HuH-7.5 (cell line): ENCODE measurements at places on chromosomes 13 and 19.
A peak's percentile ranks its signal among the peaks of the same experiment; 100 is the strongest.

DNA sequence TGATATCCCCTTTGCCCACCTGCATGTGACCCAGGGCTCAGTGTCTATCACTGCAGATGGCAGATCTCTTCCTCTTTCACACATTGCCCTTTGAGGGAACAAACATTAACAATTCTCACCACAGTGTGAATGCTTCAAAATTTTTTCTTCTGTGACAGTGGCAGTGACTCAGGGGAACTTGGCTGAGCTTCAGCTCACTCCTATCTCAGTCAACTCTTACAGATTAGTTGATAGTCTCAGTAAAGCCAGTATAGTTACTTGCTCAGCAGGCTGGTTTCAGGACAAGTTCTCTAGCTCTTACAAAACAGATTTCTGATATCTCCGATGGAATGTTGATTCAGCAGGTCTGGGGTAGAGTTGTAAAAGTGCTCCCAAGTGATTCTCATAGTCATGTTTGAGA, 166.9 kb downstream of the DLEU7 start:
- no peak for DNase-seq

- DNase-seq, result no peak
These were observed 22.6 kb downstream of the NOSIP start for GRCh38 chr19:49557641-49558325.

GRCh38 chr19:30430206-30430734, 58.1 kb downstream of the ZNF536 start:
- DNase-seq, result no peak

GRCh38 chr19:49458567-49458903, 5.5 kb downstream of the ALDH16A1 start:
- no peak for DNase-seq

GRCh38 chr13:33352526-33352925, 67.0 kb upstream of the STARD13 start:
- DNase-seq, result no peak

- DNase-seq, result peak; percentile 68
These were observed 73.8 kb downstream of the MAP4K1 start for GRCh38 chr19:38543807-38544568.

DNA sequence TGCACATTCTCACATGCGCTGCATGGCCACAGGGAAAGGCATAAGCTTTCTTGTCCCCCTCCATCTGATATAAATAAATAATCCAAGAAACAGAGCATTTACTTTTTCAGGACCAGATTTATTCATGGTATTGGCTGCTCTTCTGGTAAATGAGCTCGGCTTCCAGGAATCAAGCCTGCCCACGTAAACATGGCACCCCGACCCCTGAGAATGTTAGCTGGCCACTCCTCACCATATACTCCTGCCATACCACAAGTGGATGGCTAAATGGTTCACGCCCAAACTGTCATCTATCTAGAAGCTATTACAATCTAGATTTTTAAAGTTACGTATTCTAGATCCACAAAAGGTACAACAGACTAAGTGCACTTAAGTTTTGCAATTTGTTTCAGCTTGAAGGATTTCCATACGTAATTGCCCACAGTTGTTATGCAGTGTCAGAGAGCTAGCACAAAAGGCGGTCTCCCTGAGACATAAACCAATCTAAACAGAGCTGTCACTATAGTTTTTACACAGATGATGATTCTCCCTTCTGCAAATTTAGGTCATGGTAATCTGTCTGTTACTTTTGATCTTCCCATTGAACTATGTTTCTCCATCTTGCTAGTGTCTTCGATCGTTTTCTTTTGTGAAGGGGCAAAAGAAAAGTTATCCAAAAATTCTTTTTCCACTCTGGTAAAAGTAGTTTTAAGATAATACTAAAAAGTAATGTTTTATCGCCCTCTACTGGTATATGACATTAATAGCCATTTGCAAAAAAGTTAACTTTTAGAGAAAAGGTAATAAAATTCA, 16.2 kb upstream of the FOXO1 start:
- DNase-seq, result no peak

GRCh38 chr13:110616103-110617101, 1.1 kb downstream of the NAXD start:
- DNase-seq, result no peak

DNA sequence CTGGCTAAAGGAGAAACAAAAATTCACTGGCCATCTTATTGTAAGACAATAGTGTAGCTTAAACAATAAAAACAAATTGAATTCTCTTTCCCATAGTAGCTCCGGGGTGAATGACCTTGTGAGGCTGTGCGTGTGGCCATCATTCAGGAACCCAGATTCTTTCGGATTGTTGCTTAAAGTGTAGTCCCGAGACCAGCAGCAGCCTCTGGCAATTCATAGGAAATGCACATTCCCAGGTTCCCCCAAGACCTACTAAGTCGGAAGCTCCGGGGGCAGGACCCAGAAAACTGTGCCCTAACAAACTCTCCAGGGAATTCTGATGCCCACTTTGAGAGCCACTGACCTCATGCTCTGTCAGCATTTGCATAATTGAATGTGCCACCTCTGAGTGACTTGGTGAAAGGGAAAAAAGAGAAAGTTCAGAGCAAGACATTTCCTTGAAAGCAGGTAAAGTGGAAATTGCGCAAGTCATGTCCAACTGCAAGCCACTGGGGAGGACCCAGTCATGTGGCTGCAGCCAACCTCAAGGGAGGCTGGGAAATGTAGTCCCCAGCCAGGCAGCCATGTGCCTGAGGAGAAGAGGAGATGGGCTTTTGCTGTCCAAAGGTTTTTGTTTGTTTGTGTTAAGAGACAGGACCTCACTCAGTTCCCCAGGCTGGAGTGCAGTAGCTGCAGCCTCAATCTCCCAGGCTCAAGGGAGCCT, 50.7 kb upstream of the PNMA8B start:
- DNase-seq, result peak; percentile 60

DNA sequence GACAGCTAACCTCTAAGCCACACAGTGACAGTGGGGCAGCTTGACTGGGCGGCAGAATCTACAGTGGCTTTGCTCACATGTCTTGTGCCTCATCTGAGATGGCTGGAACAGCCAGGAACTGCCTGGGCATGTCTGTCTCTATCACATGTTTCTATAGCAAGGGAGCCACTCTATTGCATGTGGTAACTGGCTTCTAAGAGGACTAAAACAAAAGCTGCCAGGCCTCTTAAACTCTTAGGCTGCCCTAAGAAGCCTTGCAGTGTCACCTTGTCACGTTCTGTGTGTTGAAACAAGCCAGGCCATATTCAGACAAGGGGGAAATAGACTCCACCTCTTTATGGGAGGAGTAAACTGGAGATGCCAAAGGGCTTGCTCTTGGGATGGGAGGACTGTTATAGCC, 122.9 kb upstream of the MAB21L1 start:
- DNase-seq, result no peak

DNA sequence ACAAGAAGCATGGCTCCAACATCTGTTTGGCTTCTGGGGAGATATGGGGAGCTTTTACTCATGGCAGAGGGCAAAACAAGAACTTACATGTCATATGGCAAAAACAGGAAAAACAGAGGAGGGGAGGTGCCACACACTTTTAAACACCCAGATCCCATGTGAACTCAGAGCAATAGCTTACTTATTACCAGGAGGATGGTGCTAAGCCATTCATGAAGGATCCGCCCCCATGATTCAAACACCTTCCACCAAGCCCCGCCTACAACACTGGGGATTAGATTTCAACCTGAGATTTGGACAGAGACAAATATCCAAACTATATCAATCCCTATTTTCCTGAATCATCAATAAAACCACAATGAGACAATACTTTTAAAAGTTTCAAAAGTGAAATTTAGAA, 712.1 kb downstream of the PCDH9 start:
- no peak for DNase-seq

GRCh38 chr19:45670670-45671453, 2.8 kb downstream of the GIPR start:
- peak; percentile 70 for DNase-seq

DNA sequence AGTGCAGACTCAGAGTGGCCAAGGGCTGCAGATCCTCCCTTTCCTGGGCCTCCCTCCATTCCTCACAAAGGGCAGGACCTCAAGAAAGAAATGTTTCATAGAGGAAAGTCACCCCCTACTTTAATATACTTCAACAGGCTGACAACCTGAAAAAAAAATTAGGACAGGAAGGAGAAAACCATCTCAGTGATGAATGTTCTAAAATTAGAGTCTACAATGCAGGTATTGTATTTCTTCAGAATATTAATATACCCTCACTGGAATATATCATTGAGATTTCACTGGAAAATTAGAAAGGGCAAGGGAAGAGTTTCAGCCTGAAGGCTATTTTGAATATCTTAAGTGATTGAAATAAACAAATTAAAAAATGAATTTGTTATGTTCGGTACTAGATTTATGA, 176.9 kb downstream of the DNAJC15 start:
- DNase-seq, result no peak

GRCh38 chr19:10964903-10965302, 4.1 kb downstream of the SMARCA4 start:
- DNase-seq, result no peak

DNA sequence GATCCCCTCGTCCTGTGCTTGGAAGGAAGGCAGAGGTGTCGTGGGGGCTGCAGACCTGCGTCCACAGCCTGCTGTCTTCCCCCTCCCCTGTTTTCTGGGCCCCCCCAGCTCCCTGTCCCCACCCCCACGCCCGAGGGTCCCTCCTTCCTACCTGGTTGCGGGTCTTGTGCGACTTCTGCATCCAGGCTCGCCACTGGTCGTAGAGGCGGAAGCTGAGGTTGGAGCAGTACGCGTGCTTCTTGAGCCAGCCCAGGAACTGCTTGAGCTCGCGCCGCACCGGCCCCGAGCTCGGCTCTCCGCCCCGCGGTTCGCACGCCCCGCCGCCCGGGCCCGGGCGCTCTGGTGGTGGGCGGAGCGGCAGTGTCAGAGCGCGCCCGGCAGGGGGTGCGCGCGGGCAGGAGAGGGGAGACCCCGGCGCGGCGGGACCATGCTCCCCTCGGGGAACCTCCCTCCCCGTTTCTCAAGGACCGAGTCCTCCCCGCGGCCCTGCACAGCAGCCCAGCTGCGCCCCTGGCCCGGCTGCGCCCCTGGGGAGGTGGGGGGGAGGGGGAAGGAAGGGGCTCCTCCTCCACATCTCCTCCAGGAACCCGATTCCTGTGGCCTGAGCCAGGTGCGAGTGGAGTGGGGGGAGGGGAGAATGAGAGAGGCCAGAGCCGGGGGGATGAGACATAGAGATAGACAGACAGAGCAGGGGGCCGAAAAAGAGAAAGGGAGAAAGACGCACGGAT, 5.7 kb downstream of the REX1BD start:
- DNase-seq, result peak; percentile 97

DNA sequence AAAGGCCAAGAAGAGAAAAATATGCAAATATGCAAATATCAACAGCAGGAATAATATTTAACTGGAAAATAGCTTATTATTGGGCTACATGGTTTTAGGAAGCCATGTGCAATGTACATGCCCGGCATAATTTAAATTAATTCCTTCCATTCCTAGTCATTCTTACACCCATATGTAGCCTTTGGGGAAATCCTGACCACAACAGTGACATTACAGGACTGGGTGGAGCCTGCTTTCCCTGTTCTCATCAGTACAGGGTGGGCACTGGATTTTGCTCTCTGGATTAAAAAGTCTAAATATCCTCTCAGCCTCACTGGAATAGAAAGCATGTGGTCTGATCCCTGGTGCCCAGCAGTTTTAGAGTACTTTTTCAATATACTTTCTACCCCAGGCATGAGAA, 198.2 kb downstream of the DNAJC15 start:
- no peak for DNase-seq

- no peak for DNase-seq
These were observed 23.4 kb downstream of the PAK4 start for GRCh38 chr19:39148939-39149529.

GRCh38 chr19:57701625-57702024, 7.4 kb downstream of the ZNF154 start:
- no peak for DNase-seq
